GM12864 (cell line): ENCODE measurements at places on chromosomes 1 and 21.

DNA sequence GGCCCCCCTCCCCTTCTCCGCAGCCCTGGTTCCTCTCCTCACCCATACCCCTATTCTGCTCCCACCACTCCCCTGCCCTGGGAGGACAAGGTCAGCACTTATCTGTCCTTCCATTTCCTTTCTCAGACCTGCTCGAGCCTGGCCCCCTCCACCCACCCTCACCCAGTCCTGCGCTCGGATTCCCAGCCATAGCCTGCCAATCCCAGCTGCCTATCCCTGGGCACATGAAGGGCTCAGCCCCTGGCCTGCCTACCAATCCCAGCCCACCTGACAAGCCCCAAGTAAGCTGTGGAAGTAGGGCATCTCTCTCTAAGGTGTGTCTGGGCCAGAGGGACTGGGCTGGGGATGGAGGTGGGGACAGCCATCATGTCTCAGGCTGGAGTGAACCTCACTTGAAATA is 5.4 kb downstream of the BLACAT1 start:
- no peak for DNase-seq

DNA sequence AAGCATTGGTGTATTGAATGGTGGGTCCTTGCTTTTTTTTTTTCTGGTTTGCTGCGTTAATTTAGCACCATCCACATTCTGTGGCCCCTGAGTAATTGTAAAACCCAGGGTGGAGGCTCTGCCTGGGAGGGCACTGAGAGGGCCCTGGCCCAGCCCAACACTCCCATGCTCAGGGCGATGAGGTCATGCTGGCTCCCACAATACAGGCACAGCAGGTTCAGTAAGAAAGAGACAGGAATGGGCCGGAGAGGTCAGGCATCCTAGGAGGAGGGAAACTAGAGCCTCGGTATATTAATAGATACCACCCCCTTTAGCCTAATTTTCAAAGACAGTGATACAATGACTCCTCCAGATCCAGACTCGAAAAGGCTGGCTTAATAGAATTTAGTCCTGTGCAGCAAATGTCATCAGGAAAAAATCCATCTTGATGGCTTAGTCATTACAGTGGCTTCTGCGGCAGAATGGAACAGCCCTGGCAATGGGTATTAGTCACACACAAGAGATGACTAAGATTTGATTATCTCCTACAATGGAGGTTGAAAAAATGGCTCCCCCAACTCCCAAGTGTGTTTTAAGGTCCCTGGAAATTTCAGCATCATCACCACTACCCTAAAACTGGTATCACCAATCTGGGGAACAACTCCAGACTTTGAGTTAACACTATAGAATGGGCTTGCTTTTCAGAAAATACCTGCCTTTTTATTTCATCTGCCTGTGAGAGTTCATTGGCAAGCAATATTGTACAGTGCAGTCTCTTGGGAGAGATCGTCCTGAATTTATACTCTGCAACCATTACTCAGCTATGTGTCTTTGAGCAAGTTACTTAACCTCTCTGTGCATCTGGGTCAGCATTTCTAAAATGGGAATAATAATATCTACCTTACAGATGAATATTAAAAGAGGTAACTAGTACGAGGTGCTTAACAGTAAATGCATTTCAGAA is 43.9 kb upstream of the LYST start:
- DNase-seq, result no peak

- no peak for DNase-seq
These were observed 460.1 kb upstream of the RUNX1 start for GRCh38 chr21:35509001-35509704.

DNA sequence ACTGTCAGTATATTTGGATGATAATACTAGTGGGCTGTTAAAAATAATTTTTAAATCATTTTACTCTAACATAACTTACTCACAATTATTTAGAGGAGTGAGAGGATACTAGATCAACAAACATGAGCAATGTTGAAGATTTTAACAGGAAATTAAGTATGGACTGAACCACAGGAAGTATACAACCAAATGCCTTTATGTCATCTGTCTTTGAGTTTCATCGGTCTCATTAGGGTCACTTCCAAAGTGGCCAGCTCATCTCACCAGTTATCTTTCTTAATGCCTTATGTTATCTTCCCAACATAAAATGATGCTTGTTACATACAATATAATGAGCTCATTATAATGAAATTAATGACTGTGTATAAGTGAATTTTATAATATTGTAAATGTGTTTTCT is 1.5 kb upstream of the RGS1 start:
- DNase-seq, result no peak

GRCh38 chr1:171965777-171966176 is 124.5 kb downstream of the DNM3 start:
- DNase-seq, result no peak
